SK-N-MC (cell line): ENCODE measurements at places on chromosomes 1 and 21.

DNA sequence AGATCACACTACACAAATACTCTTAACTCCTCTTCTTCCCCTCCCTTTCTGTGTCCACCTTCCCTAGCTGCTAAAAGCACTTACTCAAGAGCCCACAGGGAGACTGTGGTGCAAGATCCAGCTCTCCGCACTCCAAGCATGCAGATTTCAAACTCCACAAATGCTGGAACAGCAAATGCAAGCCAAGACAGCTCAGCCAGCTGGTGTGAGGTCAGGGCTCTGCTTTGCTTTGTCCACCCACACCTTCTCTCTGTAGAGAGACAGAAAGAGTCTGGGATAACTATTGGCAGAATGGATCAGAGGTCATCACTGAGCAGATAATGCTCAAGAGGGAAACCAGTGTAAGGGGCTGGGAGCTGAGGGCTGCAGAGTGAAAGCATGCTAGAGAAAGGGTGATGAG, 45.2 kb upstream of the DPT start:
- DNase-seq, result no peak

DNA sequence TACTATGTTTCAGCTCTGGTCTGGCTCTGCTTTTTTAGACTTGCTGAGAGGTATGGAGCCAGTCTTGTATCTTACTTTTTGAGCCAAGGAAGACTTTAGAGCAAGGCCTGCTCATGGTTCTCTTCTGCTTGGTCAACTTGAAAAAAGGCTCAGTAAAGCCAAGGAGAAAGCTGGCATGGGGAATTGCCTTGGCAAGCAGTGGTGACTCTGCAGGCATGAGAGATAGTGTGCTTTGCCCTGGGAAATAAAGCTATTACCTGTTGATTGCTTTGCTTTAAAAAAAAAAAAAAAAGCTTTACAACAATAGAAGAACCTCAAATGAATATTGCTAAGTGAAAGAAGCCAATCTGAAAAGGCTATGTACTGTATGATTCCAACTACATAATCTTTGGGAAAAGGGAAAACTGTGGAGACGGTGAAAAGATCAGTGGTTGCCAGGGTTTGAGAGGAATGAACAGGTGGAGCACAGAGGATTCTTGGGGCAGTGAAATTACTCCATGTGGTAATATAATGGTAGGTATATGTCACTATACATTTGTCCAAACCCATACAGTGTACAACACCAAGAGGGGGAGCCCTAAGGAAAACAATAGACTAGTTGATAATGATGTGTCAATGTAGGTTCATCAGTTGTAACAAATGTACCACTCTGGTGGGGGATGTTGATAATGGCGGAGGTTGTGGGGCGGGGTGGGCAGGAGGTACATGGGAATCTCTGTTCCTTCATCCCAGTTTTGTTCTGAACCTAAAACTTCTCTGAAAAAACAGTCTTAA, 87.6 kb downstream of the HMCN1 start:
- DNase-seq, result no peak

DNA sequence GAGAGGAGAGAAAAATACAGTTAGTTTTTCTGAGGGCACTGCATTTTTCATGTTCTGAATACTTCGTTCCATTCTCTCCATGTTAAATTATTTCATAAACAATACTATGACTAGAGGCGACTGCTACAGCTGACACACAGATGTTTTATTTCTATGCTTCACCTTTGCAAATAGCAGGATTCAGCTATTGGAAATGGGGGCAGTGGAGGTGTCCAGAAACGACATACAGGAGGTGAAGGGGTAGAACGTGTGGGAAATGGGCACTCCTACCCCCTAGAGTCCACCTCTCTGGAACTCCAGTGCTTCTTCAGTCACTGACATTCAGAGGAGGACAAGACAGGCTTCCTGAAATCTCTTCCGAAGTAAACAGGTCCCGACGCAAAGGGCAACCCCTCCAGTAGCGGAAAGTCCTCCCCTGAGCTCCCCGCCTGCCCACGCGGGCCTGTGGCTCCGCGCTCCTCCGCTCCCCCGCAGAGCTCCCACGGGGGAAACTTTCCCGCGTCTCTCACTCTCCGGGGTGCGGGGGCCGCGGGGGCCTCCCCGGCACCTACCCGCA, 480 bp downstream of the DPYD start:
- no peak for DNase-seq

- DNase-seq, result no peak
These were observed 18.9 kb upstream of the BTG2 start for GRCh38 chr1:203286161-203286984.

GRCh38 chr1:233679591-233680373, 65.9 kb downstream of the KCNK1 start:
- DNase-seq, result no peak

- no peak for DNase-seq
These were observed 150.0 kb upstream of the KCTD3 start for GRCh38 chr1:215417122-215417521.

GRCh38 chr1:119083980-119084379, 56.5 kb downstream of the WARS2 start:
- DNase-seq, result no peak

- DNase-seq, result no peak
These were observed 17.9 kb downstream of the ELK4 start for GRCh38 chr1:205613854-205614412.
